ENCODE measurements at places on chromosomes 6 and 20. TPM values are rescaled to one million over a fixed set of nuclear protein-coding genes. Genes with fewer than 3 reads are reported as not detected.

GRCh38 chr6:166575205-166575604 is 11.3 kb downstream of the RAMACL start:
- DNase-seq, result no peak

DNA sequence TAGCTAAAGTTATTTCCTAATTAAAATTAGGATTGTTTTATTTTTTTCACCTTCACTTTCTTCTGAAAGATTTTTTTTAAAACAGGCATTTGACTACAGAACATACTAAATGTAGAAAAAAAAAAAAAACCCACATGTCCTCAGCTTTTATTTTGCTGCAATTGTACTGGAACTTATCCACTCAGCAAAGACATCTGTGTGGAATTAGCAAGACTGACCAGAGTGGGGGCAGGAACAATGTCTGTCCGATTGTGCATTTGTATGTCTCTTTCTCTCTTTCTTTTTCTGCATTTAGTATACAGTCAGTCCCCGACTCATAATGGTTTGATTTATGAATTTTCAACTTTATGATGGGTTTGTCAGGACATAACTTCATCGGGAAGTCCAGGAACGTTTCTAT is 77.3 kb downstream of the CHD6 start:
- peak; percentile 38 for DNase-seq

DNA sequence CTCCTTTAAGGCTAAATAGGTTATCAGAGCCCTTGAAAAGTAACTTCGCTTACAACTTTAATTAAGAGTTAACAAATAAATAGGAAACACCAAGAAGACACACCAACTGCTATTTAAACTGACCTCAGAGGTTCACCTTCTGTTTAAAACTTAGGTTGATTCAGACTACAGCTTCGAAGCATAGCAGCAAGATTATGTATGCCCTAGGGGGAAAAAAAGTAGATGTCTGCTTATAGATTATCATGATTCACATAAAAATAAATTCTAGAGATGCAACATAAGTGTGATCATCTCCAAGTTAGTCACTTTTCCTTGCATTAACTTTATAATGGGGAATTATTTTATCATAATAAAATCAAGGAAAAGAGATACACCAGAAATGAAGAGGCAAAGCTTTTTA is 8.9 kb downstream of the PNISR start:
- no peak for DNase-seq

DNA sequence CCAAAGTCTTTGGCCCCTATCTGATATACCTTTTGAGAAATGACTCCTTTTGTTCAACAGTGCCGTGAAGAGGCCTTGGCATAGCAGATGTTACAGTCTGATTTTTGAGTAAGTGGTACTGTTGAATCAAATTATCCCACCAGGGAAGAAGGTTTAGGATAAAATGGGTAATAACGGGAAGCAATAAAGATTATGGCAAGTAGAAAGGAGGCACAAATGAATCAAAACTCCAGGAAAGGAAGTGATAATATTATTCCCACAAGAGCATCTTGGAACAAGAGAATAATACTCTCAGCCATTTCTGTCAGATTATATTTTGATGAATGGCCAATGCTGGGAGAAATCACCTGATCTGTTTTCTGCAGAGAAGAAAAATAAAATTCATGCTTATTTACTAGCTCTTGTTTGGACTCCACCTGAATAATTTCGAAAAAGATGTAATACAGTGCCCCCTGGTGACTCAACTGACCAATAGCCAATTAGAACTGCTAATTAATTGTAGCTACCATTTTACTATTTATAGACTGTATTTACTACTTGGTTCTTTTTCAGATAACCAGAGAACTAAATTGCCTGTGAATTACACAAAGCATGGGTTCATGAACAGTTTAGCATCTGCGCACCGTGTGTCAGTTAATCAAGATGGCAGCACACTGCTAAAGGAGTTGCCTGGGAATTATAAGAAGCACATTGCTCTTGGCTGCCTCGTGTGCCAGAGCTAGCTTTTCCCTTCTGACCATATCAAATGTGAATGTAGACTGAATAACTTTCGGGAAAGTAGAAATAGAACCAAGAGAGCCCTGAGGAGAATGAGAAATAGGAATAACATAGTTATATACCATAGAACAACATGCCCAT is 78.5 kb upstream of the TRDN start:
- peak; percentile 30 for DNase-seq

- peak; percentile 76 for DNase-seq
These were observed 328.6 kb upstream of the JARID2 start for GRCh38 chr6:14917109-14917910.

DNA sequence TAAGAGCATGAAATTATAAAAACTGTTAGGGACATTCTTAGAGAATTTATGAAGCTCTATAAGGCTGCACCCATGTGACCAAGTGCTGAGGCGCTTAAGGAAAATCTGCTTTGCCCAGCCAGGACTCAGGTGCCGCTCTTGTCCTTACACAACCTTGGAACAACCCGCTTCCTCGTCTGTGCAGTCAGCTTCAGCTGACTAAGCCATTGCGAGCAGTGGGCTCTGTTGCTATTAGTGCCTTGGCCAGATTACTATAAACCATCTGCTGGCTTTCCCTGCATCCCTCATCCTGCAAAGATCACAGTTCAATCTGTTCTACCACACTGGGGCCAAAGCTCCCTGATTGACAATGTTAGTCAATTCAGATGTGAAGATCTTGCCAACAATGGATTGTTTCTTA is 89.1 kb upstream of the E2F3 start:
- DNase-seq, result no peak

DNA sequence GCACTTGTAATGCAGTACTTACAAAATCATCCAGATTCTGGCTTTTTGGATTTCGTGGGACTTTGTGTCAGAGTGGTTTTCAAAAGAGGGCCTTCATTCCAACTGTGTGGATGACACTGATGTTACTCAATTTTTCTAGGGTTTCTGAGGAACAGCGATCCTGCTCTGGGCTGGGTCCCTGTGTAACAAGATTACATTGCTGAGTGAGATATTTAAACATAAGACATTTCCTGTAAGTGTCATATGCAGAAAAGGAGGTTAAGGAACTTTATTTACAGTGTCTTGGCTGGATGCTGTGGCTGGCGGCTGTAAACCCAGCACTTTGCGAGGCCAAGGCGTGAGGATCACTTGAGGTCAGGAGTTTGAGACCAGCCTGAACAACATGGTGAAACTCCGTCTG is 6.7 kb downstream of the ZFAND3 start:
- no peak for DNase-seq

DNA sequence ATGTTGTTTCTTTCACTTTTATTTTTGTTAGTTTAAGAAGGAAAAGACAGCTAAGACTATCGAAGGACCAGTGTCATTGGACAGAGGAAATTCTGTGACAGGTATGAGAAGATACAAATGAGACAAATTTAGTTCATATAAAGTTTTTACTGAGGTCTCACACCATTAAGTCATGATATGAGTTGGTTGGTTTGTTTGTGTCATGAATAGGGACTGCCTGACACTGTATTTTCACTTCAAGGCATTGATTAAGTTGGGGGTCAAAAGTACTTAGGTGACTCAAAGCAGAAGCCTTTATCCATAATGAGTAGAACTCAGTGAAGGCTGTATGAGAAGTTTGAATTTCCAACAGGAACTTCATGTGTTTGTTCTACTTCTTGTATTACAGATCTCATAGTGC is 21.3 kb upstream of the HIVEP2 start:
- DNase-seq, result no peak

GRCh38 chr6:113649880-113650609 is 207.1 kb upstream of the MARCKS start:
- no peak for DNase-seq

- DNase-seq, result peak; percentile 44
These were observed 288.0 kb downstream of the PHACTR1 start for GRCh38 chr6:13004601-13005000.

DNA sequence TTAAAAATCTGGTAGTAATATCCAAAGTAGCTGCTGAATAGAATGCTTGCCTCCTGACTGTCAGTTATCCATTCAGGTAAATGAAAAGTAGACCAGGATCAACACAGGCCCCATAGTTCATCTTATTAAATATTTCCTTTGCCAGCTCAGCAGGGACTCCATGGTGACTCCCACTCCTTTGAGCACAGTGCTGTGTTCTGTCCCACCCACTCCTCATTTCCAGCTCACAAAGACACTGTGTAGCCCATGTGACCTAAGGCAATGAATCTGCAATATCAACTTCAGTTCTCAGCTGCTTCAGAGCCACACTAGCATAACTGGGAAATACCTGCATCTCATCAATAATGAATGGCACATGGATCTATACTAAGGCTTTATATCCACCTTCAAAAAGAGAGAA is 189.5 kb upstream of the MANEA start:
- no peak for DNase-seq

- no peak for DNase-seq
These were observed 27.1 kb downstream of the BCAS1 start for GRCh38 chr20:54043076-54043967.

DNA sequence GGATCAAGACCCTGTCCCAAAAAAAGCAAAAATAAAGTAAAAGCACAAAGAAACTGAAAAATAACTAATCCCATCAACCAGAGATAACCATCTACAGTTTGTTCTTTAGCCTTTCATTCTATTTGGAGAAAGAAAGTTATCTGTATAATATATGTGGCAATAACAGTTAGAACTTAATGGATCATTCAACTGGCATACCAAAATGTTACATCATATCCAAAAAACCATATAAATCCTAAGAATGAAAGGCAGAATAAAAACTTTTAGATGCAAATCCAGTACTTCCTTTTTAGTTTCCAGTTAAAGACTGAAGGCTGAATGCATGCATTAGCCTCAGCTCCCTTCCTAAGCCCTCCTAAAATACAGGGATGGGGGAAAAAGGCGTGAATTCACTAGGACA is 25.2 kb downstream of the ILRUN start:
- DNase-seq, result peak; percentile 15

GRCh38 chr6:23184351-23184750 is 615.0 kb downstream of the HDGFL1 start:
- no peak for DNase-seq

- no peak for DNase-seq
These were observed 76.0 kb upstream of the SHLD1 start for GRCh38 chr20:5674176-5674660.

DNA sequence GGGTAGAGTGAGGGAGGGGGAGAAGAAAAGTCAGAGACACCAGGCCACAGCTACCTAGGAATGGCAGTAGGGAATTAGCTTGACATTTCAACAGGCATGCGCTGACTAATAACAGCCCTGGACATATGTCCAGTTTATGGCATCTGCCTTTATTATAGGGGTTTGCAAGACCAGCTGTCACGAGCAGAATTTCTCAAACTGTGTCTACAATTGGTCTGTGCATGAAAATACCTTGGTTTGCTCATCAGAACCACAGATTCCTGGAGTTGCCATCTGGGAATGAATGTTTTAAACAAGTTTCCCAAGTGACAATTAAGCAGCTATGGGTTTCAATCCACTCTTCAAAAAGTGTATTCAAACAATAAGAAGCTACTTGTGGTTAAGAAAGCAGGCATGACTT is 110.3 kb upstream of the ENPP5 start:
- DNase-seq, result no peak

GRCh38 chr20:49346682-49347081 is 68.8 kb upstream of the ZNFX1 start:
- no peak for DNase-seq

DNA sequence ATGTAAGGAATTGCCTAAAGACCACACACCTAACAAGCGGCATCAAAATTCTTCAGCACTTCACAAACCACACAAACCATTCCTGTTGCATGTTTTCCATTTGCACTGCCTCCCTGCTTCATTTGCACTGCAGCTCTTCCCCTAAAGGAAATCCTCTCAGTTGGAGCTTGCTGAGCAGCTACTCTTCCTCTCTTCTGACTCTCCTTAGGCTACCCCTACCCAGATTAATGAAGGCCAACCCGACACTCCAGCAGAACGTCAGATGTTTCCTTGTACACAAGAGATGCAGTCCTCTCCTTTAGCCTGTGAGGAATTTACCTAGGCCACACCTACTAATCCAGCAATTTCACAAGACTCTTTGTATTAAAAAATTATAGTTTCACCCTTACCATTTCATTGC is 8.1 kb downstream of the BEND6 start:
- no peak for DNase-seq

- no peak for DNase-seq
These were observed 80.6 kb downstream of the ATG5 start for GRCh38 chr6:106244931-106245330.

DNA sequence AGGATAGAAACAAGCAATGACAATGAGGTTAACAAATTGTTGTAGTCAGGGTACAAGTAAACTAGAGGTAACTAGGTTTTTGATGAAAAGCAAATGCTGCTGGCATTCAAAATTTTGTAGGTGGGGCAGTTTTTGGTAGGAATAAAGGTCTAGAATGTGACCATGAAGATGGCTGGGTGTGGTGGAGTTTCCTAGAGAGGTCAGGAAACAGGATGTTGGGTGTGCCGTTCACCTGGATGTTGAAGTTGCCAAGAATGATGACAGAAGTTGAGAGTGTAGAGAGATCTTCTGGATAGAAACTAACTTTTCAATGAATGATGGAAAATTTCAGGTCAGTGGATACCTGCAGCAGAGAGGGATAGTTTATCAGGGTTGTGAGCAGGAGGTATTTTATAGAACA is 22.7 kb downstream of the MAPK14 start:
- no peak for DNase-seq

Gene CCM2L
- 7.9 TPM for total RNA-seq

Gene PRL
- total RNA-seq, result 0.48 TPM

Gene PHACTR2
- 232 TPM for total RNA-seq

Gene SMLR1
- 0.72 TPM for total RNA-seq

Gene HMGCLL1
- total RNA-seq, result 10.6 TPM

Measured in umbilical cord (tissue), 2 donors.